ENCODE measurements at places on chromosomes 5 and 9.
A peak's percentile ranks its signal among the peaks of the same experiment; 100 is the strongest.

GRCh38 chr9:120890320-120891244, 13.6 kb upstream of the PHF19 start:
- DNase-seq: no peak

- DNase-seq: peak; percentile 62
Observed at GRCh38 chr5:125151150-125151900, 404.9 kb upstream of the ZNF608 start.

DNA sequence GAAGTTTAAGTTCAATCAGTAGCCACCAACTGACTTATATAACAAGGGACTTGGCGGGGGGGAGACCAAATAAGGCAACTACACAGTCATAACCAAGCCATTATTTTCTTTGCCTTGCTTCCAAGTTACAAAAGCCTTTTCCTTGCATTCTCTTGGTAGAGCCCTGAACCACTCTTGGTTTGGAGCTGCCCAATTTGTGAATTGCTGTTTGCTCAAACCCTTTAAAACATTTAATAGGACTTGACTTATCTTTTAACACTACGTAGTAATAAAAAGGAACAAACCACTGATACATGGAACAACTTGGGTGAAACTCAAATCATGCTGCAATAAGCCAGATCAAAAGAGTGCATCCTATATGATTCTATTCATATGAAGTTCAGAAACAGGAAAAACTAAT, 31.7 kb upstream of the MSH3 start:
- DNase-seq: no peak

GRCh38 chr5:172910828-172911627, 48.2 kb upstream of the RPL26L1 start:
- no peak for DNase-seq

DNA sequence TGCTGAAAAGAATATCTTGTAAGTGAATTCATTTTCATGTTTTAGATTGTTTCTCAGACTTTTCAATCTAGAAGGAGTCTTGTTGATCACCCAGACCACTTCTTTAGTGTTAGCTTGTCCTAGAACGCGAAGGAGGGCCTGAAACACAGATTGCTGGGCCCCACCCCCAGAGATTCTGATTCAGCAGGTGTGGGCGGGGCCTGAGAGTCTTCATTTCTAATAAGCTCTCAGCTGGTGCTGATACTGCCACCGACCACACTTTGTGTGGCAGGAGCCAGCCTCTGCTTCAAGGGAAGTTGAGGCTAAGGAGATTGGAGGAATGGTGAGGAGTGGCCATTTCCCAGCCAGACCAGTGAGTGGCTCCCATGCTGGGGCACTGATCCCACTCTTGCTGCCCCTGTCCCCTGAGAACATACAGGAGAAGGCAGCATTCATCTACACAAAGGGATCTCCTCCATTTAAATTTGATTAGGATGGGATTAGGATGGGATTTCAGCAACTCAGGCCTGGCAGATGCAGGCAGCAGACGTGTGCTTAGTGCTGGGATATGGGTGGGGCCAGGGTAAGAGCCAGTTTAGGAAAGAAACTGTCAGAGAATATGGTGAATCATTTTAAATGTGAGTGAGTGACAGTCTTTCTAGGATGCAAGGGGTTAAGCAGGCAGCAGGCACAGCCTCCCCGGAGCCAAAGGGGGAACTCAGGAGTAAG, 35.9 kb downstream of the ZNF618 start:
- DNase-seq: no peak

DNA sequence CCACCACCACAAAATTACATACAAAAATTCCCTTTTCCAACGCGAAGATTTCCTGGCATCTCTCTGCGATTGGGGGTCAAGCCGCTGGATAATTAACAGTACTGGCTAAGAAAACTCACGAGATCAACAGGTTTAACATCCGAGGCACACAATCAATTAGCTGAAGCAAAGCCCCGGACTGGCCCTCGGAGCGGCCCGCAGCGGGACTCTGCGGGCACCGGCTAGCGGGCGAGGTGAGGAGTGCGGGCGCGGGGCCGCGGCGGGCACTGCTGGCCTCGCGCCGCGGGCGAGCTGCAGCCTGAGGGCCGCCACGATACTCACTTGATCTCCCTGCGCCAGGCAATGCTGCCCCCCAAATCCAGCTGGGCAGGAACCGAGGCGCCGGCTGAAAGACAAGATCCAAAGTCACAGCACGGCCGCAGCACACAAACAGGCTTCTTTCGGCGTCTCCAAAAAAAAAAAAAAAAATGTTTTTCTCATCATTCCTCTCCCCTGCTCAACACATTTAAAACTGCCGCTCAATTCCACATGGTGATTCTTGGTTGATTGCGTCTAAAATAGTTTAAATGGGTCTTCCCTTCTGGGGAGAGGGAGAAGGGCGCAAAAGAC, 210.2 kb downstream of the MEF2C start:
- no peak for DNase-seq

GRCh38 chr9:130766927-130767307, 68.1 kb upstream of the ABL1 start:
- DNase-seq: no peak

GRCh38 chr5:3531320-3531986, 64.2 kb upstream of the IRX1 start:
- no peak for DNase-seq

DNA sequence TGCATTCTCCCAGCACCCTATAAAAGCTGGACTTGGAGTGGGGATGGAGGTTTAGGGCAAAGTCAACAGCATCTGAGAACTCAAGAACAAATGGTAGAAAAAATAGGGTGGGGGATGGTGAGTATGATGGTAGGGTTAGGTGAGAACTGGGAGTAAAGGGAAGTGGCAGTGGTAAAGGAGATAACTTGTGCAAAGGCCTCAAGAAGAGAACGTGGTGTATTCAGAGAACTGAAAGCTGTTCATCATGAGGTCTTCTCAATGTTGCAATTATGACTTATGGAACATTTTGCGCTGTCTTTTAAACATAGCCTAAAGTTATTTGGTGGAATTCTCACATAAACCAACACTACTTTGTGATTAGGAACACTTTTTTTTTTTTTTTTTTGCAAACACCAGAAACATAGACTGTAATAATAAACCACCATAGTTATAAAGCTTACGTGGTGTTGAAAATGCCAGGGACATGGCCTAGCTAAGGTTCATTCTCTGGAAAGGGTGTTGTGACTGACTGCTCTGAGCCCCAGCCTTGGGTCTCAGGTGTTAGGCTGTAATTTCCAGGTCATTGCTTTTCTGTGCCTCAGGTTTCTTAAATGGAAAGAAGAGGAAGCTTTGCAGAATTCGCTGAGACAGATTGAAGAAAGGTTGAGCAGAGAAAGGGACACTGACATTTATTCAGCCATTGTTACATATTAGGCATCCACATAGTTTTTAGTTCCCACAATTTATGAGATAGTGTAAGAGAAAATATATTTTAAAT, 19.2 kb upstream of the TXNDC8 start:
- no peak for DNase-seq

GRCh38 chr5:42719034-42719433, 37.6 kb upstream of the CCDC152 start:
- DNase-seq: no peak

GRCh38 chr5:143208781-143209510, 194.5 kb downstream of the NR3C1 start:
- DNase-seq: no peak

GRCh38 chr5:33010846-33011245, 299.7 kb downstream of the NPR3 start:
- no peak for DNase-seq

DNA sequence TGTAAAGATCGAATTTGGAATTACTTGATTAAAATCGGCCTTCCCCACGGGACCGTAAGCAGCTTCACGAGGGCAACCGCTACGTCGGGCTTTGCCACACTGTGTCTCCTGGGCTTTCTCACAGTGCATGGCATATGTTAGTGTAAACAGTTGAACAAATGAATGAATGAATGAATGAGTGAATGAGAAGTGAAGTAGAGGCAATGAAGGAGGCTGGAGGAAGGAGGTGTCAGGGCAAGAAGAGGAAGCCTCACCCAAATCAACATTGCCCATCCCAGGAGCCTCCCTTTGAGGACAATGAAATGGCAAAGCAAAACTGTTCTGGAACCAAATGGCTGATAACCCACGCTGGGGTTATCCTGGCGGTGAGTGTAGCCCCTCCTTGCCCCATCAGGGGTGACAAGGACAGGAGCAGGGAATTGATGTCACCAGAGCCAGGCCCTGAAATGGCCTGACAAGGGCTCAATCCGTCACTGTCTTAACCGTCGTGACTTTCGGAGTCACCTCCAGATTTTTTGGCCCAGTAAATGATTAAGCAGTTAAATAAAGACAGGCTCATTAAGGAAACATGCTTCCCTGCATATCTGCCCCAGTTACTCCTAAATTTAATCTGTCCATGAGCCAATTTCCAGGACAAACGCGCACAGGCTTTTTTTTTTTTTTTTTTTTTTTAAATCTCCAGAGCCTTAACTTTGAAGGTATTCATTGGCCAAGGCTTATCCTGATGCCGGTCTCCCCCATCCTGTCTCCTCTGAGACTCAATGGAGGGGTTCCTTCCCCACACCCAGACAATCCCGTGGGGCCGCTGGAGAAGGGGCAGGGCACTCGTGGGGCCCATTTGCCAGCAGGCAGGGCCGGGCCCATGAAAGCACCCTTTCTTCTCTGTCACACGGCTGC, 88.4 kb upstream of the BOD1 start:
- DNase-seq: no peak

DNA sequence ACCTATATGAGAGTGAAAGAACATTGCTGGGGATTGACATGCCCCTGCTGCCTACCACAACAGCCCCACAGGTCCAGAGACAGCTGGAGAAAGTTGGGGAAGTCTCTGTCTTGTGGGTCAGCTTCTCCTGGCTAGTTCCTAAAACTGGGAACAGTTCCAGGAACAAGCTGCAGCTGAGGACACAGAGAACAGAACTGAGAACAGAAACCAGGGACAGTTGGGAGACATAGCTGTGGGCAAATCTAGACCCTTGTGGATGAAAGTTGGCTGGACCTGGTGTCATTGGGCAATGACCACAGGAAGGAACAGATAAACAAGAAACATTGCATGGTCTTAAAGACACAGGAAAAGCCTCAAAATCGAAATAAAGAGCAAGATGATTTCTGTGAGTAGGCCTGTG, 58.3 kb upstream of the MOCS2 start:
- DNase-seq: no peak

DNA sequence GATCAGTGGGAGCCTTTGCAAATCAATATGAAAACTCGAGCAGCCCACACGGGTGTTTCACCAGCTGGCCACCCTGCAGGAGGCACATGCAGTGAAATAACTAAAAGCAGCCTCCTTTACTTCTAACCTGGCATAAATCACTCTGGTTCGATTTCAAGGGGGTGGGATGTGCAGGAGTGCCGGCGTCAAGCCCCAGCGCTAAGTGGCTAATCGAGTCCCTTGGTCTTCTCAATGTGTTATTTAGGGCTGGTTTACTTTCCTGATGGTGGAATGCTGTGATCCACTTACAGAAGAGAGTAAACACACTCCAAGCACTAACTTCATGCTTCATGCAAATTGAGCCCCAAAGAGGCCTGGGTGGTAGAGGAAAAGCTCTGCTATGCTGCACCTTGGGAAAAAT, 109.4 kb downstream of the TMEM174 start:
- DNase-seq: no peak

GRCh38 chr9:130234340-130235260, 31.0 kb upstream of the HMCN2 start:
- no peak for DNase-seq

GRCh38 chr9:132006677-132007370, 72.8 kb downstream of the MED27 start:
- peak; percentile 45 for DNase-seq

DNA sequence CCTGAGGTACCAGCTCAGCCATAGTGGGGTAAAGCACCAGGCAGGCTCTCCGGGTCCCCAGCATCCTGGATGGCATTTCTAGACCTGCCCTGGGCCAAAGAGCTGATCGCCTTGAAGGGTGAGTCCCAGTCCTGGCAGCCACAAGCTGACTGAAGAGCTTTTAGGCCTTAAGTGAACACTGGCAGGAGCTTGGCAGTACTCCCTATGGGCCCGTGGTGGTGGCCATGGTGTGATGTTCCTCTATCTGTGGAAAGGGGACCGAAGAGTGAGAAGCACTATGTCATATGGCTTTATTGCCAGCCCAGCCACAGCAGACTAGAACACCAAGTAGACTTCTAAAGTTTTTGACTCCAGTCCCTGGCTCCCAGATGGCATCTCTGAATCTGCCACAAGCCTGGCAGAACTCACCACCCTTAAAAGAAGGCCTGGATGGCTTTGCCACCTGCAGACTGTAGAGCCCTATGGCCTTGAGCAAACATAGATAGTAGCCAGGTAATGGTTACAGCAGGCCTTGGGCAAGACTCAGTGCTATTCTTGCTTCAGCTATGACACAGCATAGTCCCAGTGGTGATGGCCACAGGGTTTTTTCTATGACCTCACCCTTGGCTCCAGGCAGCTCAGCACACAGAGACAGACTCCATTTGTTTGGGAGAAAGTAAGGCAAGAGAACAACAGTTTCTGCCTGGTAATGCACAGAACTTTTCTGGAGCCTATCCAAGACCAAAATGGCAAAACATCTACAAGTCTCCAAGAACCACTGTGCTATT, 801.5 kb upstream of the DMAC1 start:
- no peak for DNase-seq

DNA sequence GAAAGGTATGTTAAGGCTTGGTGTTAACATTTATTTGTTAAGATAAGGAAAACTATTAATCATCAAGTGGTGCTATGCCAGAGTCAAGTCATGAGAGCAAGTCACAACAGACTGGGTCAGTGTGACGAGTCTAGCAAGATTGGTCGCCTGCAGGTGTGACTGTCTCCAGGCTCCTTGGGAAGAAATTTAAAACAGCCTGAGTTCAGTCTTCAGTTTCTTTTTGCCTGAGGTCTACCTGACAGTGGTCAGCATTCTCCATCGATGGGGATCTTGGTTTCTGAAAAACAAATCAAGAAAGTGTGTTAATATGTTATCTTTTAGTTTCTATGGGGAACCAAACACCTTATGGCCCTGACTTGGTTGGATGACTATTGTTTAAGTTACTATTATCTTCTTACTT, 56.3 kb downstream of the CETN3 start:
- DNase-seq: no peak

DNA sequence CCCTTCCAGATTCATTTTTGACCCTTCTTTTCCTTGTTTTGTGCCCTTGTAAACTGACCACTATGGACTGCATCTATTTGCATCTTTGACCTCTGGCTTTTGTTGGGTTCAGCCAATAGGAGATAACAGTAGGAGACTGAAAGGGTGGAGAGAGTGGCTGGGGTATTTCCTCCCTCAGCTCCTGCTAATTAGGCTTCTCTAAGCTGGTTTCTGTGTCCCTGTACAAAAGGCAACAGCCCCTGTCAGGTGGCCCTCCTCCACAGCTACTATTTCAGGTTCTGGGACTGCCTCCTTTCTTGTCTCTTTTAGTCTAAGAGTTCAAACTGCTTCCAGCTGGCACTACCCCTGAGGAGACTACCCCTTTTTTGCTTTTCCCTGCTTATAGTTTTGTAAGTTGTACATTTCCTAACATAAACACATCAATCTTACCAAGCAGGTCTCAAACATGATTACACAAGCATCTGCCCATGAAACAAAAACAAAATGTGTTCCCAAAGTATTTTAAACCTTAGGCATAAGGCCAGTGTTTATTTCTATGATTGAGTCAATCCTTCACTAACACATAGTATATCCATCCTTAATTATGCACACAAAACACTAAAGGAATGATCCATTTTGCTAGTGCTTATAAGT, 262.0 kb upstream of the TRPM3 start:
- DNase-seq: peak; percentile 2

GRCh38 chr5:39164016-39164415, 55.3 kb downstream of the FYB1 start:
- no peak for DNase-seq

- DNase-seq: peak; percentile 37
Observed at GRCh38 chr5:59583151-59583809, 310.2 kb downstream of the PDE4D start.

GRCh38 chr5:141799507-141800167, 78.6 kb downstream of the PCDH1 start:
- no peak for DNase-seq

GRCh38 chr9:95874989-95875304, 544 bp upstream of the ERCC6L2 start:
- DNase-seq: peak; percentile 79

Data from spinal cord (tissue), 10 donors.